ENCODE measurements at places on chromosomes 4 and X.

DNA sequence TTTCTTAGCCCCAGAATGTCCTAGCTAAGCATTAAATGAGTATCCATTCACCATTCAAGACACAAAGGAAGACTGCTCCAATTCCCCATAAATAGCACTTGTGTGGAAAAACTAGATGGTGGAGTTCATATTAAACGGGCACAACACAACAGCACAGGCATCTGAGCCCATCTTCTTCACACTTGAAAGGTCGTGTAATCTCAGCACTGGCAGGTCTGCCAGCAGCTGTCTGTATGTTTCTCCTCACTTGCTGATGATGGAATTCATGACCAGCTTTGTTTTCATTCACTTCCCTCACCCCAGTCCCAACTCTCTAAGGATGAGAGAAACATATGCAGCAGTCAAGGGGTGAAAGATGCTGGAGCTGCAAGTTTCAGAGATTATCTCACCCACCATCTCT is 148.7 kb downstream of the AFAP1 start:
- DNase-seq: no peak

- no peak for DNase-seq
Observed at GRCh38 chr4:109025471-109026076, 262.7 kb upstream of the ETNPPL start.

DNA sequence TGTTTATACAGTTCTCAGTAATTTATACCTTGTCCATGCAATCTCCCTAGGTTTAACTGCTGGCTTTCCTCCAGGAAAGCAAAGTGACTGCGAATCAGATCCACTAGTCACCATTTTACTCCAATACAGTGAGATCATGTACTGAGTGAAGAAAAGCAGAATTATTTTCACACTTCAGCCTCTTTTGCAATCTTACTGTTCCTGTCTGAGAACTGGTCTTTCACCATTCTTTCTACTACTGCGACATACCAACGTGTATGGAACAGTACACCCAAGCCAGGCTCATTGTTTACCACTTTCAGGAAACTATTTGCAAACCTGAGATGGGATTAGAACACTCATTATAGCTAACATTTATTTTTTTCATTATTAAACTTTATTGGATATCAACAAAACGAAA is 8.0 kb upstream of the MSL3 start:
- no peak for DNase-seq

- no peak for DNase-seq
Observed at GRCh38 chr4:75817901-75818300, 84.4 kb downstream of the PPEF2 start.

DNA sequence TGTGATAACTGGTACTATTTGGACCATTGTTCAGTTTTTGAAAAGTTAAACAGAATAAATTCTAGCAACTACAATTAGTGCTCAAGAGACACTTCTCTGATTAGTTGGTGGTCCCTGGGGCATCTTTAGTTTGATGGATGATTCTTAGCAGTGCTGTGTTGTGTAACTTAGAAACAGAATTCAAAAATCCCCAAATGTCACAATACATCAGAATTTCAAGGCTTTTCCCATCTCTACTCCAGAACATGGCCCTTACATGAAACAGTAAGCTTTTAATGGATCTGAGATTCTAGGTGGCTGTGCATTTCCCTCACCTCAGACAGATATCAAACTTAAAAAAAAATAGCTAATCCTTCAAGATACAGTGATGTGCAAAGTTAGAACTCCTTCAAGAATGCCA is 104.4 kb upstream of the CXCL13 start:
- no peak for DNase-seq

- DNase-seq: no peak
Observed at GRCh38 chrX:12967711-12968465, 7.0 kb upstream of the TMSB4X start.

- no peak for DNase-seq
Observed at GRCh38 chr4:96654045-96654444, 814.2 kb downstream of the PDHA2 start.

DNA sequence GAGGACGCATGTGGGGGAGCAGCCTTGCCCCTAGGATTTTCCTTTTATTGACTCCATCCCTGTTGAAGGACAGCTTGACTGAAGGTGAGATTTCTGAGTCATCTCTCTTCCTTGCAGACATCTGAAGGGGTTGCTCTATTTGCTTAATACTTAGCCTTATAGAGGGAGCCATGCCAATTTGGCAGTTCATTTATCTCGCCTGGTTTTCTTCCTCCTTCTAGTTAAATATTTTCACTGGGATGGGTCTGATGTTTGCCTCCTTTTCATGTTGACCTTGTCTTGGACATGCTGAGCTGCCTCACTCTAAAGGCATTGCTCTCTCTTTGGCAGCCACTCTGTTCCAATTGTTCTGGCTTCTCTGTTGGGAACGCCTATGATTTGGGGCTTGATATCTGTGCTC is 151.0 kb upstream of the PSAPL1 start:
- no peak for DNase-seq

DNA sequence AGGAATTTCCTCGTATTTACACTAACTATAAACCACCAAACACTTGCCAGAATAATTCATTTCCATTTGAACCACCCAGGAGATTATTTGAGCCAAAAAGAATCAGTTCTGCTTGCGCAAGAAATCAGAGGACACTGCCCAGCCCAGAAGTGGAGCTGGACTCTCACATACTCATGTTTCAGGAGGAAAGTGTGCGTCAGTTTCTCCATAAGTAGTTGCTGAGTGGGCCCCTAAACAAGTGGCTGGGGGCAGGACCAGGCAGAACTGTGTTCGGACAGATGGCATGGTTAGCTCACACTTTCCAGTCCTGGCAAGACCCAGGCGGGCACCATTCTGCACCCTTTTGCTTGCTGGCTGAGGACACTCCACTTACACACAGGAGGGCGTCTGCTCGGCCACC is 38.8 kb downstream of the BTC start:
- no peak for DNase-seq

- peak; percentile 71 for DNase-seq
Observed at GRCh38 chrX:119015407-119016237, 41.2 kb downstream of the LONRF3 start.

DNA sequence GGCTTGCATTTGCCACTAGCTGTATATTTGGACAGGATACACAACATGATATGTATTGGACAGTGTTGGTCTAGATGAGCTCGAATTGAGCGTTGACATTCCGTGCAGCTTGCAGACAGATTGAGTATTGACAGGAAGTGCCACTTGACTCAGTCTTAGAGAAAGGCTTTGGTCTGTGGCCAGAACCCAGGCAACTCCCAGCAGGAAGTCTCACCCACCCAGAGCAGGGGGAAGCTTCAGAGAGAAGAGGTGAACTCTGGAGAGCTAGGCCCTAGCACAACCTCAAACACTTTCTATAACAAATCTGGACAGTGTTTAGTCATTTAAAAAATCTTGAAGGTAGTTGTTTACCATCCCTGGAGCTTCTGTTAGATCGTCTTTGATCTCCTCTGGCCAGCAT is 280.5 kb downstream of the FBXW7 start:
- DNase-seq: peak; percentile 93

DNA sequence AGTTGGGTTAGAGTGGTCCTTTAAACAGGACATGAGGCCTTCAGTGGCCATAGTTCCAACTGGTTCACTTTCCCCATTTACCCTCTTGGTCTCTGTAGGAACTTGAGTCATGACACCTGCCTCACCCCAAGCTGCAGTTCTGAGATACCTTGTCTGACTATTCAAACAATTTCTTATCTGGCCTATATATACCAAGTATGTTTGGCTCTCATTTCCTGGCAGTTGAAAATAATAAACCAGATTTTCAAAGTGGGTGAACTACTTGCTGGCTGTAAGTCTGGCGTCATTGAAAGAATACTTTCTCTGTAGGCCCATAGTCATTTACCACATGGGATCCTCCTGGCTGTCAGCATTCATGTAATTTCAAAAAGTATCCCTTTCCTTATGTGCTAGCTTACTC is 228.8 kb downstream of the SHROOM3 start:
- no peak for DNase-seq

- no peak for DNase-seq
Observed at GRCh38 chr4:182103614-182104319, 139.4 kb upstream of the TENM3 start.

- no peak for DNase-seq
Observed at GRCh38 chrX:40310016-40310415, 212.3 kb upstream of the BCOR start.

GRCh38 chr4:26075583-26075982 is 161.6 kb downstream of the SMIM20 start:
- no peak for DNase-seq

DNA sequence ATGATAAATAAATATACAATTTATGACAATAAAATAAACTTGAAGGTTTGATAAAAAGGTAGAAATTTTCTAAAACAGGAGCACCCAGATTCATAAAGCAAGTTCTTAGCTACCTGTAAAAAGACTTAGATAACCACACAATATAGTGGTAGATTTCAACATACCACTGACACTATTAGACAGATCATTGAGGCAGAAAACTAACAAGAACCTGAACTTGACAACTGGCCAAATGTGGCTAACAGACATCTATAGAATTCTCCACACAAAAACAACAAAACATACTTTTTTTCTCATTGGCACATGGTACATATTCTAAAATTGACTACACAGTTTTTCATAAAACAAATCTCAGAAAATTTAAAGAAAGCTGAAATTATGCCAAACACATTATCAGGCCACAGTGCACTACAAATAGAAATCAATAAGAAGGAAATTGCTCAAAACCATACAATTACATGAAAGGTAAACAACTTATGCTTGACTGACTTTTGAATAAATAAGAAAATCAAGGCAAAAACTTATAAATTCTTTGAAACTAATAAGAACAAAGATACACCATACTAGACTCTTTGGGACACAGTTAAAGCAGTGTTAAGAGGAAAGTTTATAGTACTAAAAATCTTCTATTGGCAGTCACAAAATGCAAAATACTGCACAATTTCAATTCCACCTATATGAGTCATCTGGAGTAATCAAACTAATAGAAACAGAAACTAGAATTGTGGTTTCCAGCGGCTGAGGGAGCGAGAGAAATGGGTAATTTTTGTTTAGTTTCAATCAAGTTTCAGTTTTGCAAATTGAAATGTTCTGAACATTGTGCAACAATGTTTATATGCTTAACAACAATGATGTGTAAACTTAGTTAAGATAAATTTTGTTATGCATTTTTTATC is 925.6 kb downstream of the SH3BGRL start:
- DNase-seq: no peak

DNA sequence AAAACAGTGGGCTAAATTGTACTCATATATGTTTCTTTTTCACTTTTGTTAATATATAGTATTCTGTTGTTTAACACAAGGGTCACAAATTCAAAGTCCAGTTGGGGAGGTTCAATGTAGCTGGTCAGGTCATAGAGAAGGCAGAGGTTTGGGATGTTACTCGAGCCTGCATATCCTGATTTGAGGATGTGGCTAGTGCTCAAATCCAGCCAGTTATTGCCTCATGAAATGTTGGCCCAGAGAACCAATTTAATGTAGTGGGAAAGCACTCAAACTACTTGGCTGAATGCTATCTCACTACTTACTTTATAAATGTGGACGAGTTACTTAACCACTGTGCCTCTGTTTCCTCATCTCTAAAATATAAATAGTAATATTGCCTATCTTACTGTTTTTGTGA is 12.5 kb downstream of the USO1 start:
- no peak for DNase-seq

GRCh38 chr4:38832206-38832605 is 24.4 kb downstream of the TLR6 start:
- no peak for DNase-seq

GRCh38 chr4:40193578-40193977 is 3.3 kb upstream of the RHOH start:
- no peak for DNase-seq

- no peak for DNase-seq
Observed at GRCh38 chr4:14452001-14452400, 550.3 kb upstream of the CPEB2 start.

DNA sequence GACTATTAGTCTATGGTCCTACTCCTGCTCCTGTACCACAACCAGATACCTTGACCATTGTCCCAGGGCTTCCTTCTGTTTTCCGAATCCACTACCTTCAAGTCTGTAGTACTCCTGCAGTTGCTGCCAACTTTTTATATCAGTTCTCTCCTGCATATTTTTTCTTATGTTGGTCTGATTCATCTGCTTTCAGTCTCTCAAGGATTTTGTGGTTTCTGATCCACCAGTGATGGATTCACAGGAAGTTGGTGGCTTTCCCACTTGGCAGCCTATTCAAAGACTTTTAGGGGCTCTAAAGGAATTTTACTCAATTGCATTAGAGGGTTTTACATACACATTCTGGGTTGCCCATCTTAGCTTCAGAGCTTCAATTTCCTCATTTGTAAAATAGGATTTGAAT is 23.6 kb downstream of the KIF4A start:
- no peak for DNase-seq

DNA sequence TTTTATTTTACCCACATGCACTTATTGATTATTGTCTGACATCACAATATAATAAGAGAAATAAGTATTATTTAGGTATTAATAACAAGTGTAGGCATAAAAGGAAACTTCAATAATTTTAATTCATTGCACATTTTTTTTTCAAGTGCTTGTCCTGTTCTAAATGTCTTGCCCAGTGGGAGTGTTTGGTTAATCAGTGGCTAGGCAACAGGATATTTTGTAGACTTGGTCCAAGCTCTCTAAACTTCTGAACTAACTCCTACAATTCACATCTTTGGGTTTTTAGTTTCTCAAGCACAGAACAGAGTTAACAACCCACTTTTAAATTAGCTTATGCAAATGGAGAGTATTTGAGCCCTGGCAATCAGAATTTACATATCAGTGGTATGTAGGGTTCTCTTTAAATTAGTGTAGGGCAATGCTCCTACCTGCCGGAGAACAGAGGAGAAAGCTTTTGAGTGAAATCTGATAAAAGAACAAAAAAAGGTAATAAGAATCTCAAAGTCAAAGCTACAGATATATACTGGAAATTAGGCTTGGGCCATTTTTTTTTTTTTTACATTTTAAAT is 353.5 kb downstream of the ADGRL3 start:
- DNase-seq: no peak

DNA sequence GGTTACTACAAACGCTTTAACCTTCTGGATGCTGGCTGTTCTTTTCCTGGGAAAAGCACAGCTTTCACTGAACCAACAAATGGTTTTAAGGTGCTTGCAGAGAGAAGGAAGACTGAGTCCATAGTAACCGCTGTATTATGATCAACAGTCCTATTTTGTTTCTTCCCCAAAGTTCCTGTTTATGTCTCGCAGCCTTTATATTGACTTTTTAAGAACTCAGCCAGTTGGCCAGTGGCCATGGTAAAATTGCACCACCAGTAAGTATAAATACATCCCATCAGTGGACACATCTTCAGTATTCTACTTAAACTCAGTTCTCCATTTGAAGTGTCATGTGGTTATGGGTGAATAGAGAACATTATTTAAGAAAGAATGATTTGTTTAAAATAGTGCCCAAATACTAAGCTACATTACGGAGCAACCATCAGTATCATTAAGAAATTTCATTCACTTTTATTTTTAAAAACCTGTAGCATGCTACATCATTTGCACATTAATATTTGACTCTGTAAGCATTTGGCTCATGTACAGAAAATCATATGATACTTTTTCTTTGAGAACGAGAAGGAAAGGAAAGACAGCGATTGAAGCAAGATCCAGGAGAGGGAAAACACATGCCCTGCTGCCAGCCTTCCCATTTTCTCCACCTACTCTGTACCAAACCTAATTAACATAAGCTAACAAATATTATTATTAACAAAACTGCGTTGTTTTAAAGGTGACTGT is 287.0 kb downstream of the ARHGAP24 start:
- DNase-seq: peak; percentile 44

GRCh38 chr4:2343476-2343875 is 75.0 kb downstream of the ZFYVE28 start:
- DNase-seq: no peak
